ENCODE measurements at places on chromosomes 7 and 10.

DNA sequence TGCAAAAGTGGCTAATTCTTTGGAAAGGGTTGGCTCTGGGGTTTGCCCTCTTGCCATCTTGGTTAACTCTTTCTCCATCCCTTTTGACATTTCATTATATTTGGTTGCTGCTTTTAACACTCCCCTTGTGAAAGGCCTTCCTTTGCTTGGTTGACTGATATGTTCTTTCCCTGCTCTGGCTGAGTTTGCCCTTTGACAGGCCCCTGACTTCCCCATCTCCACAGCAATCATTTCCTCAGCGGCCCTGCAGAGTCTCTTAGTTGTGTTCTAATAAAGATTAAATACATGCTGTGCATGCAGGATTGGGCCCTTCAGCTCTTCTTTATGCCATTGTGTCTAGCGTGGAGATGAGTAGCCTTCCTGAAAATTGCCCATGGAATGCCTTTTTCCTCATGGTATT lies 84.5 kb upstream of the CSTF2T start:
- DNase-seq, result no peak

DNA sequence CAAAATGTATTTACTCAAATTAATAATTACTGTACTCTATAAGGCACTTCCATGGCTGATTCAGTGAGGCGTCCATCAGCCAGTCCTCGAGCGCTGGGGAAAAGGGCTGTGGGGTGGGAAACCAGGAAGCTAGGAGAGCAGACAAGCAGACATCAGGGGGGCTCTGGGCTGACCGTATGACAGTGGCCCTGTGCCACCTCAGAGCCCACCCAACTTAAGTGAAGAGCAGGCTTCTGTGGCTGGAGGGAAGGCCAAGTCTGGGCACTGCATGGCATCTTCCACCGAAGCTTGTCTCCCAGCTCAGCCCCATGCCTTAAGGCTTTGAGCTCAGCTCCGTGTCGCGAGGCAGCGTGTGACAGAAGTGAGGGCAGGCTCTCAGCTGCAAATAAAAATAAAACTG lies 464.5 kb upstream of the ZMIZ1 start:
- DNase-seq, result no peak

GRCh38 chr7:610141-610530 lies 90.5 kb upstream of the PDGFA start:
- no peak for DNase-seq

GRCh38 chr10:37703833-37704382 lies 153.5 kb downstream of the ZNF248 start:
- no peak for DNase-seq

DNA sequence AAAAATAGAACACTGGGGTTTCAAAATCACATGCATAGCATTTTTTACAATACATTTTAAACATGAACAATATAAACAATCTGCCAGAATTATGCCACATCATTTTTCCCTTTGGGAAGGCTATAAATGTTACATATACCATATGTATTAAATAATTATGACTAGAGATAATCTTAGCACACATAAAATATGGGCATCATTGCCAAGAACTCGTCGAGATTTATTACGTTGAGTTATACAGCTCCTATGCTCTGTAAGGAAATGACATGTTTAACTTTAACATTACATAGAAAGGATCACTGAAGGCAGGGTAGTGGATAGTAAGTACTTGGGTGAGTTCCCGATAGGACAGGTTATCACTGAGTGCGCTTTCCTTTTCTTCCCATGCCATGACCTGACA lies 267.8 kb downstream of the PARD3 start:
- no peak for DNase-seq

GRCh38 chr7:121860953-121861352 lies 12.0 kb upstream of the PTPRZ1 start:
- DNase-seq, result no peak

GRCh38 chr10:80945264-80945880 lies 407.7 kb downstream of the SH2D4B start:
- no peak for DNase-seq

GRCh38 chr7:90933984-90934383 lies 330.2 kb upstream of the FZD1 start:
- DNase-seq, result no peak

- no peak for DNase-seq
These were observed 50.8 kb downstream of the ATAD1 start for GRCh38 chr10:87767253-87767652.

DNA sequence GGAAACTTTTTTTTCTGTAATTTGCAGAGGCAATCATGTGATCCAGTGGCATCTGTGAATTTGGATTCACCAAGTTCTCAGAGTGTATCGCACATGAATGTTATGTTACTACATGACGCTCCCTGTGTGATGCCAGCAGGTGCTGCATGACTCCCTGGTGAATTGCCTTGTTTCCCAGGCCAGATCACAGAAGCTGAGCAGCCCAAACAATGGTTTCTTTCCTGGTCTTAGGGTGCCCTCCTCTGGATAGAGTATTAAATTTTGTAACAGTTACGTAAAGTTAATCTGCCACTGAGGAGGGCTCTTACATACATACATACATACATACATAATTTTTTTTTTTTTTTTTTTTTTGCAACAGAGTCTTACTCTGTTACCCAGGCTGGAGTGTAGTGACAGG lies 3.6 kb downstream of the ZSCAN21 start:
- peak; percentile 52 for DNase-seq

- DNase-seq, result no peak
These were observed 144.1 kb downstream of the SRPK2 start for GRCh38 chr7:105244594-105244993.

GRCh38 chr7:155373359-155374273 lies 75.9 kb downstream of the INSIG1 start:
- no peak for DNase-seq

DNA sequence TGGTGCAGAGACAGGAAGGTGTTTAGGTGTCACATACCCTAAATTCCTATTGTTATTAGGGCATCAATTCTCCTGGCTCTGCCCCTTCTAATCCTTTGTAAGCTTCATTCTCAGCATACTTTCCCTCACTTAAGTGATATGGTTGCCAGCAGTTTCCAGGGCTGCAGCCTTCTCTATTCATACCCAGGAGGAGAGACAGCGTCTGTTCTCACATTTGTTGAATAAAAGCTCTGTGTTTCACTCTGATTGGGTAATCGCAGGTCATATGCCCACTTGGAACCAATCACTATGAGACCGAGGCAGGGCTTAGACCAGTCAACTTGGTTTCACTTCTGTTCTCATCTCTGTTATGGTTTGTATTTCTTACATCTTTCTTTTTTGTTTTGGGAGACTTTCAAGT lies 109.6 kb upstream of the MTPN start:
- DNase-seq, result peak; percentile 54

- no peak for DNase-seq
These were observed 423 bp downstream of the LSM5 start for GRCh38 chr7:32489788-32490126.

DNA sequence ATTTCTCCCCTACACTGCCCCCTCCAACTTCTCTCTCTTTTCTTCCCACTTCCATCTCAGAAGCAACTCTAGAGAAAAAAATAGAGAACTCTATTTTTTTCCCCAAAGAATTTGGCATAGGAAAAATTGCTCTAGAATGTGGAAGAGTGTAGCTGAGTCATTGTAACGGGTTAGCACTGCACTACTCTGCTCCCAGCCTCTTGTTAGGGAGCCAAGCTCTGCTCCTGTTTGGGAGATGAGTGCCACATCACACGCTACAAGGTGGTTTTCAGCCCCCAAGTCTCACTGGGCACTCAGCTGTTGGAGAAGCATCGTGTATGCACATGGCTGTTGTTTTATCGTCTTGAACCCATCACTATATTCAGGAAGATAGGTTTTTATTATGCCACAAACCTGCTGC lies 136.4 kb downstream of the BMPER start:
- no peak for DNase-seq

DNA sequence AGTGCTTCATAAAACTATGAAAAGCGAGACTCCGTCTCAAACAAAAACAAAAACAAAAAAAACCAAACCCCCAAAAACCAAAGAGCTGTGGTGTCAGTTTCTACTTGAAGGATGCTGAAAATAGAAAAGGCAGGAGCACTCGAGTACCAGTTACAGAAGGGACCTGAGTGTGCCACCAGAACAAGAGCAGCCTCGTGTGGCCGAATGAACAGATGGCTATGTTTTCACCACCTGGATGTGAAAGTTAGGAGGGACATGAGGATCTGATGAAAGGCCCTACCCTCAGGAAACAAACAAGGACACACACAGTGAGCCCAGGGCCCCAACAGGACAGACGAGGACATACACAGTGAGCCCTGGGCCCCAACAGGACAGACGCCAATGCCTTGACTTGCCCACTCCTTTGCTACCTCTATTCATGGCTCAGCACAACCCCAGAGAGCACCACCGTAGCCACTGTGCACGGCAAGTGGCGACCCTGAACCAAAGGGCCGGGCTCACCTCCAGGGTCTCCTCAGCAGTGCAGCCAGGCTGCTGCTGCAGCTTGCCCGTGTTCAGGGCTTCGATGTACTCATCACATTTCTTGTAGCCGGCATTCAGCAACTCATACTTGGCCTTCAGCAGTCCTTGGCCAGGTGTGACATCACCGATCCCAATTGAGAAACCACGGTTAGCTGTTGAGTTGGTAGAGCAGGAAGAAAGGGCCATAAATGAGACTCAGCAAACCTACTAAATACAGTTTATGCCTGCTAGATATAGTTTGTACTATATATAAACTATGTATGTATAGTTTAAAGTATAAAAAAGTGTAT lies 24.9 kb downstream of the POLR3A start:
- DNase-seq, result no peak

- no peak for DNase-seq
These were observed 225.6 kb upstream of the MGMT start for GRCh38 chr10:129241461-129241860.

DNA sequence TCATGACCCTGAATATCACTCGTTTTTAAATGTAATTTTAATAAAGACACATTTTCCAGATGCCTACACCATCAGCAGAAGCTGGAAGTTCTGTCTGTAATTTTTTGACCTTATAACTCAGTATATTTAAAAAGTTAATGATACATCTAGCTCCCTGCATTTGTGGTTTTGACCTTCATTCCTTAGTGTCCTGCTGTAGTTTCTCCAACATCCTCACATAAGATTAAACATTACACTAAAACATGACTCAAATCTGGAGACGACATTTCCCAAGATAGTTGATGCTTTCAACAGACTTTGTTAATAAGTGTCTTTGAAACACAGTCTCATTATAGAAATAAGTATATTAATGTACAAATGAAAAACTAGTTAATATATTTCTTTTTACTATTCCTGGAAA lies 363.1 kb downstream of the POM121L12 start:
- DNase-seq, result no peak

DNA sequence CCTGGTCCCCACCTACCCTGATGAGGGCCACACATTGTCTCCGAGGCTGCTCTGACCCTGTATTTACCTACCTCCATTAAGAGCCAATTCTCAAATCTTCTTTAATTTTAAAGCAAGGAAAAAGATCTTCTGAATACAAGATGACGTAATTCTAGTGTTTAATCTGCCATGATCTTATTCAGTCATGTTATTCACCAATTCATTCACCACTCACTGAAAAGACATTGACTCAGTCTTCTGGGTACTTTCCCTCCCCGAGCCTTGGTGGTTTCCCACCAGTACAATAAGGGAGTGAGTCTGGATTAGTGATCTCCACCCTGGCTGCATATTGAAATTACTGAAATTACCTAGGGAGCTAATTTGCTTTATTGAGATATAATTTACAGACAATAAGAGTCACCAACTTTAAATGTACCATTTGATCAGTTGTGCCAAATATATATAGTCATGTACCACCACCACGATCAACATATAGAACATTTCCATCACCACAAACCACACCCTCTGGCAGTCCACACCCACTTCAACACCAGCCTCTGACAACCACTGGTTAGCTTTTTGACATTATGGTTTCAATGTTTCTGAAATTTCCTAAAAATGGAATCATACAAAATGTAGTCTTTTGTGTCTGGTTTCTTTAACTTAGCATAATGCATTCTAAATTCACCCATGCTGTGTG lies 117.5 kb upstream of the UNC5B start:
- DNase-seq, result no peak

GRCh38 chr10:33493978-33494377 lies 159.5 kb upstream of the NRP1 start:
- no peak for DNase-seq

DNA sequence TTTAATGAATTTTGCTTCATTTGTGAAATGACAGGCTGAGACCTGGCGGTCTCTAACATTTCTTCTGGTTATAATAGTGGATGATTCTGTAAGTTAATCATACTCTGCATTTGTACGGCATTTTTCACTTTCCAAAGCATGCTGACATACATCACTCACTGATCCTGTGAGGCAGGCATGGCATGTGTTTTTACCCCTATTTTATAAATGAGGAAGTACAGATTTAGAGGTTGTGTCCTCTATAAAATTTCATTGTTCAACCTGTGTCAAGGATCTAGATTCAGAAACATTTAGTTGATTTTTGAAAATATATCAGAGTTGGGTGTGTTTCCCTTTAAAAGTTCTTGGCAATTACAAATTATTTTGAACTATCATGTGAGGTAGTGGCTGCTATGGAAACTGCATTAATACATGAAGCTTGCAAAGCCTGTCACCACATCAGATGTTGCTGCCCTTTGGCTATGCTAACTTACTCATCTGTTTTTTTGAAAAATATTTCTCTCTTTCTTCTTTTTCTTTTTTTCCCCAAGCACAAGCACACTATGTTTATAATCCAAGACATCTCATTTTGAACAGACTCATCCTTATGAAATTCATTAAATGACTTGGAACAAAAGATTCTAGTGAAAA lies 172.7 kb downstream of the GNAI1 start:
- no peak for DNase-seq

DNA sequence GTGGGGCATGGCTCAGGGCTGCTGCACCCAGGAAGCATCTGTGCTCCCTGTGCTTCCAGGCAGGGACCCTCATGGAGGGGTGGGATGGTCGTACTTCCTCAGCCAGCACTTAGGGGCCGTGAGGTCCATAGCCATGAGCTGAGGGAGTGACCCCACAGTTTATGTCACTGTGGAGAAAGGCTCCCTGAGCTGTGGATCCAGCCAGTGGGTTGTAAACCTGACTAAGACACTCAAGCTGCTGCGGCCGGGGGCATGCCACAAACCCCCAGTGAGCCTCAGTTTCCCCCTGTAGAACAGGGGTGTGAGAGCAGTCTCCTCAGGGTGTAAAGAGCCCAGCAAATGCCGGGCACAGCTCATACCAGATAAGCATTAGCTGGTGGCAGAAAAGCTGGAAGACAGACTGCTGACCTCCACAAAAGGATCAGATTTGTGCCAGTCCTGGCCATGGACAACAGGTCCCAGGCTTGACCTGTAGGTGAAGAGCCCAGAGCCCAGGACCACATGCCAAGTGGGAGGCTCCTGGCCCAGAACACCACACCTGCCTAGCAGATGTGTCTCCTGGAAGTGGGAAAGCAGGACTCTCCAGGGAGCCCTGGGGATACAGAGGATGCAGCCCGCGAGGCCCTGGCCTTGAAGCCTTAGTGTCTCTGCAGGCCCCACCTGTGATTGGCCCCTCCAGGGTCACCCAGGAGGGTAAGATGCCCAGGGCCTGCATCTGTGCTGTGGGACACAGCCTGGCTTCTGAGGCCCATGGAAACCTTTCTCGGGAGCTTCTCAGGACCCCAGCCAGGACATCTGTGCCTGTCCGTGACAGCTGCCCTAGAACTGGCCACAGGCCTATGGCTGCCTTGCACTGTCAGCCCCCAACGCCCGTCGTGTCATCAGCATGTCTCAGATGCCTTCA lies 78.1 kb upstream of the RET start:
- no peak for DNase-seq

Measured in CD4-positive, alpha-beta T cell treated with Interleukin-12 subunit alpha and Interleukin-12 subunit beta, for 1 hour (primary cell).